ENCODE measurements at places on chromosomes 7 and 10. TPM values are rescaled to one million over a fixed set of nuclear protein-coding genes. Genes with fewer than 3 reads are reported as not detected.

The TCAF2 gene
- 1.2 TPM for total RNA-seq

The MYOF gene
- 215 TPM for total RNA-seq

The IKZF5 gene
- total RNA-seq: 8.7 TPM

The AOAH gene
- total RNA-seq: 0.15 TPM

The HOXA13 gene
- total RNA-seq: 2.0 TPM

The ADAMTS14 gene
- total RNA-seq: 0.16 TPM

The ZFYVE27 gene
- 22.9 TPM for total RNA-seq

The HELLS gene
- 26.0 TPM for total RNA-seq

The MYL7 gene
- not detected for total RNA-seq

The CABCOCO1 gene
- 0.79 TPM for total RNA-seq

The ZNF736 gene
- total RNA-seq: 0.07 TPM

The PVRIG gene
- total RNA-seq: not detected

The C10orf105 gene
- total RNA-seq: not detected

The SCIN gene
- total RNA-seq: 0.36 TPM

The PTF1A gene
- not detected for total RNA-seq

The CLCN1 gene
- not detected for total RNA-seq

The MYL10 gene
- not detected for total RNA-seq

The TBX20 gene
- 1.9 TPM for total RNA-seq

The CRYGN gene
- total RNA-seq: not detected

The EVX1 gene
- total RNA-seq: 0.13 TPM

The UBN2 gene
- total RNA-seq: 2.8 TPM

The ANKRD61 gene
- total RNA-seq: 0.84 TPM

The ARPC1A gene
- 122 TPM for total RNA-seq

The CHST3 gene
- total RNA-seq: 51.0 TPM

The SFRP5 gene
- total RNA-seq: 2.7 TPM

The DOCK1 gene
- total RNA-seq: 18.8 TPM
